ENCODE measurements at places on chromosomes 7 and 10.

DNA sequence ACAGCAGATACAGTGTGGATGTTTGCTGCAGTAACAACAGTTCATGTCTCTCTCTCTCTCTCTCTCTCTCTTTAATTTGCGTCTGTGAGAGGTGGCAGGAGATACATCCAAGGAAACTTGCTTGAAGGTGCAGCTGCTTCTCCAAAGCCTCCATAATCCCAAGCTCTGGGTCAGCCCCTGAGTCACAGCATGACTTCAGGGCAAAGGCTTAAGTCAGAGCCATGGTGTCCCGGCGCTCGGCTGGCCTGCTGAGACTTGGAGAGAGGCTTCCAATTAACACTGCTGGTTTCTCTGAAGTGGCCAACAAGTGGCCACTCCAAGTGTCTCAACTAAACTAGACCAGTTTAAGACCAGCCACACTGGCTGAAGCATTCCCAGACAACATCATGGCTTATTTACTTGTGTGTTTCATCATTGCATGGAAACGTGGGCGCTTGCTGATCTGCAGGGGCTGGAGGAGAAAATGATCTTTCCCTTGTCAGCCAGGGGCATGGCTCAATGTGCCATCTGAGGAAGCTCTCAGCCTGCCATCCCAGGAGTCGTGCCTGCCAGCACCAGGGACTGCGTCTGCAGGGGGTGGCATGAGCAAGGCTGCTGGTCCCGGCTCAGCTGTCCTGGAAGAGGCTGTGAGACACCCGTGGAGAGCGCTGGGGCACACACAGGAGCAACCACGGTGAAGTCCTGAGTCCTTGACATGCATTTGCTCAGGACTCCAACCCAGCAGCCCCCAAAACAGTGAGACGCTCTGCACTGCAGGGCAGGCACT lies 254.2 kb downstream of the COBL start:
- no peak for DNase-seq

DNA sequence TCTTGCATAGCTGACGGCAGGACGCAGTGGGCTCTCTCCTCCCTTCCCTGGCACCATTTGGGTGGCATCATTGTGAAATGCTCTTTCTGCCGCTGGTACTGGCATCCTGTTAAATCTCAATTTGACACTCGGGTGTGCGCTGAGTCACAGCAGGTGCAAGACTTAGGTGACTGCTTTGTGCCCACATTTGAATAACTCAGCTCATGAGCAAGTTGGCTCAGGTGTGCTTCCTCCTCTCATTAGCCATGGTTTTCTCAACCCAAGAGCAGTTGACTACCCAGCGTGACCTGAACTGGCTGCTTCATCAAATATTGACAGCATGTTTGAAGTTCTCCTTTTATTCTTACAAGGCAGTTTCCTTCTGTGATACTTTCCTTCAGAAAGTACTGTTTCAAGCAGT lies 24.6 kb upstream of the NFE2L3 start:
- no peak for DNase-seq

- DNase-seq = no peak
Measured at GRCh38 chr10:31921031-31921430, 7.6 kb downstream of the ARHGAP12 start.

DNA sequence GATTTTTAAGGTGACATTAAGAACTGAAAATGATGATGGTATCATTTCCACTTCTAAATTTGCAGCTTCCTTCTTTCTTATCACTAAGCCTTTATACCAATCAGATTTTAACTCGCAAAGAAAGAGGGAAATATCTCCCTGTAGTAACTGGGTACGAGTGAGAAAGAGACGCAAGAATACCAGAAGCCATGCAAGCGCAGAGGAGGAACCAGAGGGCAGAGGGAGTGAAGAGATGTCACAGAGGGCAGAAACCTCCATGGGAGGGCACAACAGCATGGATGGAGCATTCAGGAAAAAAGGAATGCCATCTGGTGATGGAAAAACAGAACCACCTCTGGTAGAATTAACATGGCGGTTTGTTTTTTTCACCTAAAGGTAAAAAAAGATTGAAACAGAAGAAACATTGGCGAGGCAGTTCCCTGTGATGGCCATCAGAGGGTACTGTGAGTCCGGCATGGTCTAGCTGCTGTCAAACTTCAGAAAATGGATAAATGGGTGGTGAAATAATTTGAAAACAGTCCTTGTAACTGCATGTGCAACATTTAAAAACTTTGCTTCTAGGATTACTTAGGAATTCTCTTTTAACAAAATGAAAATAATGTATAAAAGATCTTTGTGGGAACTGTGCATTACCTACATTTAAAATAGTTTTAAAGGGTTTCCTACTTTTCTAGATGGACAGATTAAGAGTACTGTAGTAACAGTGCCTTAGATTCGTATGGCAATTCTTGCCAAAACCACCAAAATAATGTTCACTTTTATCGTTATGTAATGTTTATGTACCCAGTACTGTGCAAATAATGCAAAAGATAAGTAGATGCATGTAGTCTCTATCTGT lies 91.8 kb downstream of the ARHGAP12 start:
- DNase-seq = no peak

DNA sequence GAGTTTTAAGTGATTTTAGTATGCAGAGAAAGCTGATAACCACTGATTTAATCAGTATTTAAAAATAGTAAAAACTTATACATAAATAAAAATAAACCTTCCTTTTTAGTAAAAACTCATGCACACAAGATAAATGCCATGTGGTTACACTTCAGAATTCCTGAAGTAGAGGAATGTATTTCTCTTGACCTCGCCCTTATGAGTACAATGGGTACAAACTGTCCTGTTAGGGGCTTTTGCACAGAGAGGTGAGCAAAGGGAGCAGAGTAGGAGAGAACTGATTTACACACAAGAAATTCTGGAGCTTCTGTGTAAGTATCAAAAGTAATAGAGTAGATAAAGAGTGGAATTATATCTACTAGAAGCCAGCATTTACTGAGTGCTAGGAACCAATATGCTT lies 279.6 kb downstream of the PPP1R3A start:
- DNase-seq = no peak

DNA sequence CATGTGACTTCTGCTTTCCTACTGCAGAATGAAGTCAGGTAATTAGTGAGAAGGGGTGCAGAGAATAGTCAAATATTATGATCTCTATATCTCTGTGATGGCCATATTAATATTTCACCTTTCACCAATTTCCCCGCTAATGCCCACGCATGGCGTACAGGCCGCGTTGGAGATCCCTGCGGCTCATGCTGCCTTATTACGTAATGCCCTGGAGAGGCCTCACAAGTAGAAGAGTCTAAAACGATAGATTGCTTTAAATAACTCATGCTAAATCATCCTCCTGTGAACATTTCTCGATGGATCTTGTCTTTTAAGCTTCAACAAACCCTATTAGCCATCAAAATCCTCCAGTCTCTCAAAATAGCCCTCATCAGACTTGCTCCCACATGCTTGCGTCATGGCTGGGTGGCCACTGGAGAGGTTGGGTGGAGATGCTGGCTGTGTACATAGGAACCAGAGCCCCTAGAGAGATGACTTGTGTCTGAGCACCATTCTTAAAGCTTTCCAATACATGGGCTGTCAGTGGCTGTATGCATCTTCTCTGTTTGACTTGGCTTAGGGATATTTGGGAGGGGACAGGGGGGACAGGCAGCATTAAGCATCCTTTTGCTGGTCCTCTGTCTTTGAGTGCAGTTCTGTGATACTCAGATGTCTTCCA lies 79.5 kb upstream of the INSYN2A start:
- no peak for DNase-seq
